ENCODE measurements at places on chromosomes 2 and 18. TPM values are rescaled to one million over a fixed set of nuclear protein-coding genes. Genes with fewer than 3 reads are reported as not detected.

GRCh38 chr18:35581898-35582641, 530 bp downstream of the GALNT1 start:
- peak; percentile 37 for DNase-seq

- DNase-seq = no peak
Observed at GRCh38 chr2:108589781-108590180, 55.5 kb downstream of the LIMS1 start.

DNA sequence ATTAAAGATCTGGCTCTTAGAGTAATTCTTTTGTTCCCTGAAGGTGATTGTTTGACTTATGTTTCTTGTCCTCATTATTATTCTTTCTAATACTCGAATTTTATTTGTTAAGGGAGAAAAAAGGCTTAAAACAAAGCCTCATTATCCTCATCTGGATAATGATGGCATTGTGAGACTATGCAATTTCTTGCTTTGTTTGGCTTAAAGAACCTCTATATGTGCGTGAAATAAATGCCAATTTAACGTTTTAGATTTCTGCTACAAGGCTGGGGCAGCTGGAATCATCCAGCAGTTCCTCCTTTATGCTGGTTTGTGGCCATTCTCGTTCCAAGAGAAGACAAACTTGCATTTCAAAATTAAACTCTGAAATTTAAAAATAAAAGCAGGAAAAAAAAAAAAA, 4.9 kb upstream of the DPYSL5 start:
- DNase-seq = no peak

DNA sequence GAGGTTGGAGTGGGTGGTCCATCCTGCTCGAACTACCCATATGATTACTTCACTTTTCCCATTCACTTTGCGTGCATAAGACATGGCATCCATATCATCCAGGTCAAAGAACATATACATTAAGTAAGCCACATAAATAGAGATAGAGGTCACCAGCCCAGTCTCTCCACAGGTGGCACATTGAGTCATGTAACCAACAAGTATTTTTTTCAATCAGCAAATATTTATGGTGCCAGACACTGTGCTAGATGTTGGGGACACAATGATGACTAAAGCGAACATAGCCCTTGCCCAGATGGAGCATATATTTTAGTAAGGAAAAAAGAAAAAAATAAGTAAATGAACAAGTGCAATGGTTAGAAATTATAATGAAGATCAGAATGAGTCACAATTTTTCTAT, 83.6 kb upstream of the LCLAT1 start:
- DNase-seq = no peak

Gene RAB6C
- not detected for total RNA-seq

GRCh38 chr2:130749641-130750040, 5.7 kb upstream of the AMER3 start:
- DNase-seq = no peak

GRCh38 chr18:58502628-58503027, 126.3 kb downstream of the ALPK2 start:
- DNase-seq = no peak

DNA sequence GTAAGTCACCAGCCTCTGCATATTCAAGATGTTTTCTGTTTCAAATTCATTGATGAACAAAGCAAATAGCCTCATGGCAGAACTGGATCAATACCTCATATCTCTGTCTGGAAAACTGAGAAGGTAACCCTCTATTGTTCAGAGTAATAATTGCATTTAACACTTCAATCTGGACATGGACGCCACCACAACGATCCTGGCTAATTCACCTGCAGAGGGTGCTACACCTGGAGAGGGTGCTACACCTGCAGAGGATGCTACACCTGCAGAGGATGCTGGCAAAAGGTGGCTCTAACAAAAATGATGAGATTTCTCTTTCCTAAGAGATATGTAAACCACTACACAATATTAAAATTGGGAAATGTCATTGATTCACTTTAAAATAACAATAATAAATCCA, 183.1 kb upstream of the HNRNPA3 start:
- no peak for DNase-seq

Gene SERPINB11
- total RNA-seq = not detected

DNA sequence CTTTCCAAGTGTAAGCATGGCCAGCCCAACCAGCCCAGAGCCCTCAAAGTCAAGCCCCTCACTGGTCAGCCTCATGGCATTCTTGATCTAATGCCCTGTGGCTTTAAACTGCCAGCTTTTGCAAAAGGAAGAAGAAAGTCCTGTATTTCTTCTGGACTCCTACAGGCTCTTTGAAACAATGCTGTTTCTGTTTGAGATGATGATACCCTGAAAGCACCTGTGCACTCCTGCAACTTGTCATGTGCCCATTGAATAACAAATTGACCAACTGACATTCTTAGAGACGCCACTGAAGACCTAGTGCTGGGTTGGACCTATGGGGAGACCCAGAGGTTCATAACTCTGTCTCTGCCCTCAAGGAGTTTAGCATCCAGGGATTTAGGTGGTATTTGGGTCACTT, 82.0 kb upstream of the MSH2 start:
- no peak for DNase-seq

- no peak for DNase-seq
Observed at GRCh38 chr2:140929849-140930248, 1201.0 kb downstream of the LRP1B start.

DNA sequence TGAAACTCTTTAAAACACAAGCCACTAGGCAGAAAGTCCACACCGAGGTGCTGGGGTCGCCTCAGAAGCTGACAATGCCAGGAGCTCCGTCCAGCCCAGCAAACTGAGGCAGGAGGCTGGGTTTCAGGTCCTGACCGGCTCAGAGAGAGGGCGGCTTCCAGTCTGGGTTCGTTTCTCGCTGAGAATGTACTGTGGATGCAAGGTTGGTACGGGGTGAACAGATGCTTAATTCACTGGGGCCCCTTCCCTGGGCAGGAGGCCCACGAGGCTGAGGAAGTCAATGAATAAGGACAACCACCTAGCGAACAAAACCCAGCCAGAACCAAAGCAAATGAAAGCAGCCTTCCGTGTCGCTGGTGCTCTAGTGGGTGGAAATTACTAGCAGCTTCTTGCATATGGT, 142.0 kb downstream of the RTP5 start:
- peak; percentile 35 for DNase-seq

DNA sequence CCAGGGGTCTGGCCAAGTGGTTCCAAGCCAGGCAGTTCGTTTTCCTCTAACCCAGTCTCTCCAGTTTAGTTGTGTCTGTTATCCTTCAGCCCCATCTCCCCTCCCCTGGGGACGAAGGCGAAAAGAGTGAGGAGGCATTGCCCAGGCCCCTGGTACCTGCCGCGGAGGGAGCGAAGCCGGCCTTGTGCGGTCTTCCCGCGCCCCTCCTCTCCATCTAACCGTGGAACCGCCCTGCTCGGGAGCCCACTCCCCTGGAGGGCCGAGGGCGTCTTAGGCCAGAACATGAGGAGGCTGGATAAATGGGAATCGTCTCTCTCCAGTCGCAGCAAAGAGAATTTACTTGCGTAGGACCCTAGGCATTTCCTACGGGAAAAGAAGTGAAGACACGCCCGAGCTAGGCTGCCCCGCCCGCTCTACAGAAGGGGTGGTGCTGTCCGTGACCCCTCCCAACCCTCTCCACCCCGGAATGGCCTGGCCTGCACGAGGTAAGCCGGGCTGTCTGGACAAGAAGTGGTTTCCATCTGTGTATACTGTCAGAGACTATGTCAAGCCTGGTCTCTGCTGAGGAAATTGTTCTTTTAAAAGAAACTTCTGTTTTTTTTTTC, 156.2 kb downstream of the MIB1 start:
- no peak for DNase-seq

DNA sequence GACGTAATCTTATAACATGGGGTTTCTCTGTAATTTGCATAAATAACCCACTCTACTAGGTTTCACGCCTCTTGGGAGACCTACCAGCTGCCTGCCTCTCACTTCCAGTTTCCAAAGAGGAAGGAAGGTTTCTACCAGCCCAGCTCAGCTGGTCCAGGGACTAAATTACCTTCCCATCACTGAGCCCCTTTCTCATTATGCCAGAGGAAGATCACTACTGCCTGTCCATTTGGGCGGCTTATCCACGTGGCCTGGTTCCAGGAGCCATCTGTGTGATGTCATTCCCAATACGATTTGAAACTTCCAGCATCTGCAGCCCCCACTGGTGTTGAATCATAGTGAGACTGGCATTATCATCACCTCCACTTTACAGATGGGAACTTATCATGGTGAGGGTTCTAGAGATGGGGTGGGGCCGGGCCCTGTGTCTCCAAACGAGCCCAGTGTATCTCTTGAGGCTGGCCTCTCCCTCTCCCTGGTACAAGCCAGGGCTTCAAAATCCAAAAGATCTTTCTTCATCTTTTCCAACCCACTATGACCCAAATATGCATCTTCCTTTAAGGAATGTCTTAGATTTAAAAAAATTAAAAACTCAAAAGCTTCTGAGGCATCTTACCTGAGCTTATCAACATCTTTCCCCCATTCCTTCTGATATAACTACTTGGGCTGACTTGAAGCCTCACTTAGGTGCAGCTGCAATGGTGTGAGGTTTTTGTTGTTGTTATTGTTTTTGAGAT, 140.8 kb downstream of the DDX1 start:
- no peak for DNase-seq

DNA sequence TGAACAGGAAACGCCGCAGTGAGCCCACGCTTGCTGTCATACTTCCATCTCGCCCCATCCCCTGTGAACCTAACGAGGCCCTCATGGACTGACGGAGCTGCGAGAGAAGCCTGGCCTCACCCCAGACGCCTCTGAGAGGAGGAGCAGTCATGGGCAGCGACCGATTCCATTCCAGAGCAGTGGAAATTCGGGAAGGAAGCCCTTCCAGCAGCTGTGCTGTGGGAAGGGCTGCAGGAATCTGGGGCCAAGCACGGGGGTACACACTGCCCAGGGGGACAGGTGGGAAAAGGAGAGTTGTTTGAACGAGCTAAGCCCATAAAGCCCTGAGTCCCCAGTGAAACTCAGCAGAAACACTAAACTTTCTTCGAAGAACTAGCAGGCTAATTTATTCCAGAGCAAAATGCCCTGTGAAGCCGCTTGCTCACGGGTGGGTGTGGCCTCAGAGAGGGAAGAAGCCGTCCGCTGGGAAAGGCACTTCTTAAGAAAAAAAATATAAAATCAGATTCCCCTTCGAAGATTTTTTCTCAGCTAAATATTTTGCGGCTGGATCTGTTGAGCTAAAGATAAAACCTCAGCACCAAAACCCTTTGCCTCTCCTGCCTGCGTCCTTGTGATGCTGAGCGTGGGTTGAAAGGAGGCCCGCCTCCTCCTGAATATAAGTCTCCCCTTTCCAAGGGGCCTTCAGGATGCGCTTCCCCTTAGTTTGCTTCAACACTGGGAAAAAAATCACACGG, 38.2 kb downstream of the ANKMY1 start:
- peak; percentile 28 for DNase-seq

GRCh38 chr2:137118140-137118539, 352.8 kb downstream of the THSD7B start:
- no peak for DNase-seq

Gene CYP26B1
- total RNA-seq = 1.7 TPM

GRCh38 chr2:61262699-61263098, 100.7 kb downstream of the C2orf74 start:
- no peak for DNase-seq

Gene RAD51AP2
- not detected for total RNA-seq

Gene ST6GAL2
- total RNA-seq = 0.80 TPM

Gene SH2D6
- 0.40 TPM for total RNA-seq

Gene VIL1
- total RNA-seq = 2.8 TPM

DNA sequence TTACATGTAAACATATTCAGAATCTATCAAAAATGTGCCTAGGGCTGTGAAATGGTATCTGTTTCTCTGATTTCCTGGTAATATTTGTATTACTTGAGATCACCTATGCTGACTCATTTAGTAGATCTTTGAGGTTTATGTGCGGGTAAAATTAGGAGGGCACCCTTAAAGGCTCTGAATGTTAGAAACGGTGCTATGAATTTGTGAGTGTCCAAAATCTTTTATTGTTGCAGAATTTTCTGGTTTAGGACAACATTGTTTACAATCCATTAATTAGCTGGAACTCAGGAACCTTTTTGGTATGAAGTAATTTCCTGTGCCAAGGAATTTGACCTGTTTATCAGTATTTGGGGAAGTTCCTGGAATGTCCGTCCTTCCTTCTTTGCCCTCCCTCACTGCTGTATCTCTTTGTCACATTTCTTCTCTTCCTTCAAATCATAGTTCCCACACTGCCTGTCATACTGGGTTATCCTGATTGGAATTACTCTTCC, 130.5 kb downstream of the TANC1 start:
- no peak for DNase-seq

GRCh38 chr2:61733563-61733962, 120.3 kb downstream of the FAM161A start:
- DNase-seq = no peak

GRCh38 chr2:84723831-84724230, 157.1 kb downstream of the TRABD2A start:
- no peak for DNase-seq

DNA sequence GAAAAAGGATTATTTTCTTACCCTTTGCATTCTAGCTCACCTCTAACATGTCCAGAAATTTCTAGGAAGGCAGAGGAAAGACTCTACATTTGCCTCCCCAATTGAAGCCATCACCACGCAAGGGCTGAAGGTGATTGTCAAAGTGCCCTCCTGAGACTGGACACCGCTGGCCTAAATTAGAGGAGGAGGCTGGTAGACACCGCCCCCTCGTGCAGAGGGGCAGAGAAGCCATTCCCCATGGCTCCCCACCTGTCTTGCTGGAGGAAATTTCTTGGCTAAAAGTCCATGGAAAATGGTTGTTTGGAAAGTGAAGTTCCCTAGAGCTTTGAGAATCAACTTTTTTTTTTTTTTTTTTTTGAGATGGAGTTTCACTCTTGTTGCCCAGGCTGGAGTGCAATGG, 31.3 kb upstream of the CREB1 start:
- DNase-seq = no peak

DNA sequence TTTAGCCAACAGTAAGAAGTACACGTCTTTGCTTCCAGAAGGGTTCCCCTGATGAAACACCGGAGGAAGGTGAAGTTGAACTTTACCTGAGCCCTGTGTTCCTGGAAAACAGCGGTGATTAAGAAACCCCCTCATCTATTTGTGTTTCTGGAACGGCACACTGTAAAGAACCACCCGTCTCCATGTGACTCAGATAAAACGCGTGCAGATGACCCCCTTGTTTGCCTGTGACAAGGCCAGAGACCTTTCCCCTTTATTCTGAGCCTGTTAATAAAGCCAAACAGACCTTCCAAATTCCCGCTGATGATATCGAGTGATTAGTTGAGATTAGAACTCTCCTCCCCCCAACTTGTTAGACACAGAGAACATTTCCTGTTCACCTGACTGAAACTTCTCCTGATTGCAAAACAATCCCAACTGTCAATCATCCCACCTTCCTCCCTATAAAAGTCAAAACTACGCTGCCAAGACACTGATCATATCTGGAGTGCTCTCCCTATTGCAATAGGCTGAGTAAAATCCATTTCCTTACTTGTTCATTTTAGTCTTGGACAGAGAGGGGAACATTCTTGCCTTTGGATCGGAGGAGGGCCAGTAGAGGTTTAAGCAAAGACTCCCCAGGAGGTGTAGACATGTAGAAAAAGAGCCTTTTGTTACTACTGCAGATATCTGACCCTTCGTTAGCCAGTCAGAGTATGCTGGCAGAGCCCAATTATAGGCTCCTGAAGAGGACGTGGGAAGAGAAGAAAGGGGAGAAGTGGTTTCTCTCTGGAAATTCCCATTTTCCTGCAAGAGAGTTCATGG, 914 bp upstream of the IWS1 start:
- no peak for DNase-seq

Gene NETO1
- not detected for total RNA-seq

Gene DSG1
- total RNA-seq = 0.43 TPM

Gene OXER1
- 26.6 TPM for total RNA-seq

- DNase-seq = no peak
Observed at GRCh38 chr18:50666536-50666935, 106.6 kb downstream of the MAPK4 start.

- no peak for DNase-seq
Observed at GRCh38 chr2:232287316-232287715, 91.2 kb upstream of the ALPP start.

Gene USP34
- total RNA-seq = 50.4 TPM

Data from right lobe of liver (tissue), 6 donors.